Cardiac septum (tissue), 1 donor: ENCODE measurements at places on chromosomes 2 and 18.
A peak's percentile ranks its signal among the peaks of the same experiment; 100 is the strongest.

- peak; percentile 63 for DNase-seq
These were observed 21.1 kb upstream of the NFATC1 start for GRCh38 chr18:79374408-79375171.

DNA sequence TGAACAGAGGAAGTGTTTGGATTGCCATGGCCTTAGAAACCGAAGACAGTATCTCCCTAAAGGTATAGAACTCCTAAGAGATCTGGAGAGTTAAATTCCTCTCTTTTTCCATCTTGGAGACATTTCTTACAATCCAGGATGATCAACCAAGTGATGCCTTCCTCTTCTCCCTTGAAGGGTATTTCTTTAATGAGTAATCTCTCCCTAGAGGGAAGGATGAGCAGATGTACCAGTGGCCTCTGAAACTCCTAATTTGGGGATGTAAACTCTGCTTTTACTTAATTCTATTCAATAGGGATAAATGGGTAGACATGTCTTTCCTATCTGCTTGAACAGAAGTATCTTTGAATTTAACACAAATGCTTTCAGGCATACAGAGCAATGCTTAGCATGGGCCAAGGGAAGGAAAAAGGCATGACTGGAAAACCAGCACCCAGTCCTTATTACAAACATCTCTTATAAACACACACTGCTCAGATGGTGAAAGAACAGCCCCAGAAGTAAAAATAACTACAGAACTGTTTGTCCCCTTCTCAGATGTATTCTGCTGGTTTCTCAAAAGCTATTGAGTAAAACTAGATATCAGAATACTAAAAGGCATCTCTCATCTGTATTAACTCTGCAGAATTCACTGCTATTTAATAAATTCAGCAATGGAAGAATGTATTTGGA lies 4.7 kb upstream of the THNSL2 start:
- DNase-seq, result no peak

DNA sequence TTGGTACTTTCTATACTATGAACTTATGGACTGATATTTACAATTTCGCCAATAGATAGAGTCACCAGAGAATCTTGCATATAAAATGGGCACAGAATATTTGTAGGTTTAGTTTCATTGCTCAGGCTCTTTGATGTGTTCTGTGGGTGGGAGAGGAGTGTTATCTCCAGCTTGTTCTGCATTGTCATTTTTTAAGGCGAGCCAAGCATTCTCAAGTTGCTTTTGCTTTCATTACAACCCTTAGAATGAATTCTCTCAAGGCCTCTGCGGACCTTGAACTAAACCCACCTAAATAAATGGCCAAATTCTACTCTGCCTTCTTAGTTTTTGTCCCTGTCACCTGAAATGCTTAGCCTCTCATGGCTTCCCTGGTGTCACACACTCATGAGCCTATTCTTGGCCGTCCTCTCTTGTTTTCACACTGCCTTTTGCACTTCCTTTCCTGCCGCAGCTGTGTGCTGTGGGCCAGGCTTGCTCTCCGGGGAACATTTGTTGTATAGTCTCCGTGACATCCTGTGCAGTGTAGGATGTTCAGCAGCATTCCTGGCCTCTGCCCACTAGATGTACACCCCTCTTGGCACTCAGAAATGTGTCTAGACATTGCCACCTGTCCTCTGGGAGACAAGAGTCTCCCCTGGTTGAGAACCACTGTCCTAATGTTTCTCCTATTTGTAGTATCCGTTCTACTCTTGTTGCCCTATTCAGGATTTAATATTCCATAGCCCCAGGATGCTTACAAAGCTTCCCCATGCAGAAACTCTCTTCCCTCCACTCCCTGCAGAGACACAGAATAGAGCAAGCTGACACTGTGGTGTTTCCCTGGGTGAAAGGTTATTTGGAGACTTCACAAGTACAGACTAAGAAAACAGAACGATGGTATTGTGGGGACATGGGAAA lies 255.6 kb downstream of the PTPRM start:
- DNase-seq, result no peak

- DNase-seq, result peak; percentile 96
These were observed at the start of the genes CARF and WDR12 for GRCh38 chr2:202911512-202912341. Gene CARF, plus strand, starts transcription at chr2:202912275. Its CDS starts 29,628 bp downstream, at chr2:202941903. Gene WDR12, minus strand, starts transcription at chr2:202911673. Its CDS starts 197 bp downstream, at chr2:202911476.

DNA sequence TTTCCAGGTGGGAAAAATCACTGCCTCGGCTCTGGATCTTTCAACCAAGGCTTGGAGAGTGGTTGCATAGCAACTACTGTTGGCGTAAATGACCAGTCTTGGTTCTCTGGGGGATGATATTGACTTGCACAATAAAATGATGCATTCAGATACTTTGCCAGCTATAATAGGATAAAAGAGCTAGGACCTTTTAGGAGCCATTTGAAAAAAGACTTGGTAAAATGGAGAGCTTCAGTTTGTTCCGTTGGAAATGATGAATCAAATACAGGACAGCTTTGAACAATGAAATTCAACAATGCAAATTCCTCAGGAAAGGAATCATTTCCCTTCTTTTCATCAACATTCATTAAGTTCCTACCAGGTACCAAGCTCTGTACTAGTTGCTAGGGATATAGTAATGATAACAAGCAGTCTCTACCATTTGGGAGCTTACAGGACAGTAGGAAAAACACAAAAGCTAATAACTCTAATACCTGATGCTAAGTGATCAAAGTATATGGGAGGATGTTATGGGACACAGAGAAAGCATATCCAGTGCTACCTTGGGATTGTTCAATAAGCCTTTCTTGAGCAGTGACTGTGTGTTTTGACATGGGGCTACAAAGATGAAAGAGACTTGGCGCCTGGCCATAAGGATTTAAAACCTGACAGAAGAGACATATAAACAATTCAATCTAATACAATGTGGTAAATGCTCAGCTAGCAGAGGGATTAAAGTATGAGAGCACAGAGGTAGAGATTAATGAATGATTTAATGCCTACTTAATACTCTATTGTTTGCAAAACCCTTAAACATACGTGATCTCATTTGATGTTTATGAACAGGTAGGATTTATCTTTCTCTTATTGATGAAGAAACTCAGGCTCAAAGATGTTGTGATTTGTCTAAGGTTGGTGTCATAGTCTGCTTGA lies 110.7 kb downstream of the QPCT start:
- DNase-seq, result no peak

GRCh38 chr2:146214394-146214929 lies 1630.4 kb upstream of the ACVR2A start:
- no peak for DNase-seq

GRCh38 chr2:28325567-28326468 lies 66.8 kb upstream of the FOSL2 start:
- no peak for DNase-seq

DNA sequence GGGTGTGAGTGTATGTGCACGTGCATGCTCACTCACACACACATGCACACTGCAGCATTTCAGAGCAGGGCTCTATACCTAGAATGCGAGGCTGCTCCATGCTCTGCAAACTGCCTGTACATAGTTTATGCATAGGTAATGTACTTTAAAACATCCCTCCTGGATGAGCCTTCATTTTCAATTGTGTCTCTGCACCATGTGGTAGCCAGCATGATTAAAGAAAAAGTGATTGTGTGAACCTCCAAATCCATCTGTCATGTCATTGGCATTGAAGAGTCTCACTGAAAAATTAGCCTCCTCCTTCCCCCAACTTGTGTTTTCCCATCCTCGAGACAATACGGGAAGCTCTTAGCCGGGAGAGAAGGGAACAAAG lies 120.9 kb upstream of the SPATS2L start:
- no peak for DNase-seq

DNA sequence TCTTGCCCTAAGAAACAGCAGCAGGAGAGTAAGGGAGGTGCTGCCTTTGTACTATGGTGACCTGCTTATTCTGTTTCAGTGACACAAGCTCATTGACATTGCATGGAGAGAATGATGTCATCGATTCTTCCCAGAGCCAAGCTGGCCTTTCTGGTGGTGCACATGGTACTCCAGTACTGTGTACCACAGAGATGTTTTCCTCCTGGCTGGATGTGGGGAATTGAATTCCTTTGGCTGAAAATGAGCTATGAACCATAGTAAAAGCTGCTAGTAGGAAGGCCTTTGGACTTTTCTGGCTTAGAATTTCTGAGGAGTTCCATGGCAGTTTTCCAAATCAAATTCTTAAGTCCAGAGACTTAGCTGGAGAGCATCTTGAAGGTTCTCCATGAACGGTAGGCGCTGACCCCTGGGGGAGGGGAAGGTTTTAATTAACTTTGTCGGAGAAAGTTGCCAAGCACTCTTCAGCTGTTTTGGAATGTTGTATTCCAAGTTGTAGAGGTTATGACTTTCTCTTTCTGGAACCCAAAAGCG lies 17.1 kb upstream of the B3GNT2 start:
- DNase-seq, result no peak

GRCh38 chr2:172833898-172834297 lies 98.3 kb downstream of the RAPGEF4 start:
- DNase-seq, result no peak

GRCh38 chr2:221818616-221819320 lies 246.7 kb upstream of the EPHA4 start:
- no peak for DNase-seq

DNA sequence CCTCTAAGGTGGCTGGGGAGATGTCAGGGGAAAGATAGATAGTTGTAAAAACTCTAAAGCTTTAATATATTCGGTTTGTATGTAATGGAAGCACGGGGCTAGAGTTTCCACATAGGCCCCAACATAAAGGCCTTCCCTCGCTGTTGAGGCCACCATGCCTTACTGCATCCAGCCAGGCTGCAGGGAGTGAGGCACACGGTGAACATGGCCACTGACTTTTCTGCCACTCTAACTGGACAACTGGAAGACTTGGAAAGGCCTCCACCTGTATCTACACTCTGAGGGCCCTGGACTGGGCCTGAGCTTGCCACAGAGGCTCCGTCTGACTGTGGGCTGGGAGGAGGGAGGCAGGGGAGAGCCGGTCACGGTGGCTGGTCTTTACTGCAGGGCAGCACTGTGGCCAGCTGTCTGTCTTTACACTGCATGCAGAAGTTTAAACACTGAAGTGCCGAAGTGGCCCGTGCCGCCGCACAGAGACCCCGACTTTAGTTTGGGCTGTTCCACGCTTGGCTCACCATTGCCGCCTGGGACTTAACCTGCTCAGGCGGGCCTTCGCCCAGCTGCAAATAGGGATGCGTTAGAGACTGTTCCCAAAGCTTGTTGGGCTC lies 66.7 kb downstream of the EMILIN2 start:
- DNase-seq, result no peak

GRCh38 chr2:108933691-108934117 lies 55.3 kb downstream of the EDAR start:
- DNase-seq, result no peak

DNA sequence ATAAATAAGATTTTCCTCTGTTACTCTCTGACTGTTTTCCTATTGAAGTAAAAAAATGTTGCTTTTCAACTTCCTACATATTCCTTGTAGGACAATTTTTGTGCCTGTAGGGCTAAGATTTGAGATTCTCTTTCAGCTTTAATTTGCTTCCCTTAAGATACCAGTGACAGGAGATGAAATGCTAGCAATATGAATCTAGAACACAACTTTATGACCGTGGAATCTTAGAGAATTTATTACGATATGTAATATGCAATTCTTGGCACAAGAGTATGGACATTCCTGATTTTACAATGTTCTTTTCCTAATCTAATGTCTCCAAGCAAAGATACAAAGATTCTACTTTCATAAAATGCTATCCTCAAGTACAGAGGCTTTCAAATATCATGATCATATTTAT lies 180.9 kb downstream of the KCNE4 start:
- no peak for DNase-seq

- no peak for DNase-seq
These were observed 36.2 kb downstream of the EIF2AK3 start for GRCh38 chr2:88590998-88591613.

GRCh38 chr2:232982926-232983668 lies 30.0 kb downstream of the NGEF start:
- DNase-seq, result no peak

- DNase-seq, result peak; percentile 24
These were observed 54.7 kb upstream of the FZD7 start for GRCh38 chr2:201978986-201979385.

- no peak for DNase-seq
These were observed 663.3 kb upstream of the ZNF804A start for GRCh38 chr2:183935005-183935404.

GRCh38 chr18:69491576-69491975 lies 90.9 kb downstream of the DOK6 start:
- no peak for DNase-seq

- DNase-seq, result no peak
These were observed 131.0 kb downstream of the SETBP1 start for GRCh38 chr18:44811572-44812125.

DNA sequence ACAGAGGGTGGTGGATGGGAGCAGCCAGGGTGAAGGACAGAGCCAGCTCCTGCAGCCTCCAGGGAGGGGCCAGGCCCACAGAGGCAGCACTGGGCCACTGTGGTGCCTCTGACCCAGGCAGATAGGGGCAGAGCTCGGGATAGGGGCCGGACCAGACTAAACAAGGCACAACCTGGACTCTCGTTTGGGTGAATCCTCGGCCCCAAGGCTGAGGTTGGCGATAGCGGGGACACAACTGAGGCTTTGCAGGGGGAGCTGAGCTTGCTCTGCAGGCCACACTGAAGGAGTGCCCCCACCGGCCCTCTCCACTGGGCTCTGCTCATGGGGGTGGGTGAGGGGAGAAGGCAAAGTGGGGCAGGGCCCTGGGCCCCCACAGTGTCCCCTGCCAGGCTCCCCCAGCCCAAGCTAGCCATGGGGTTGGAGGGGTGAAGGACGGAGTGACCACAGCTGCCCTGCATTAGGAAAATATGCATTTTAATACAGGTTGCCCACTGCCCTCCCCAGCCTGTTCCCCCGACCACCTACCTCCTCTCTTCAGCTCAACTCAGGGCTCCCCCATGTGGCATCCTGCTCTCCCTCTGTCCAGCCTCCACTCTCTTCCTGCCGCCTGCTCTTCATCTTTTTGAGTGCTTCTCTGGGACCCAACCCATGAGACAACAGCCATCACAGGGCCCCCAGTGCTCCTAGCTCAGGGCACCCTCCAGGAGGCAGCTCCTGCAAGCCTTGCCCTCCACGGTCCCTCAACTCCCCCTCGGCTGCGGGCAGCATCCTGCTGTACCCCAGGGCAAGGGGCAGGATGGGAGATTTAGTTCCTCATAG lies 152.8 kb downstream of the INHBB start:
- no peak for DNase-seq

- no peak for DNase-seq
These were observed 143.6 kb upstream of the TCF4 start for GRCh38 chr18:55731594-55732042.

GRCh38 chr18:44912740-44913478 lies 232.2 kb downstream of the SETBP1 start:
- no peak for DNase-seq

GRCh38 chr2:8573234-8573941 lies 108.5 kb upstream of the ID2 start:
- no peak for DNase-seq

- DNase-seq, result no peak
These were observed 199.7 kb downstream of the KCNS3 start for GRCh38 chr2:18078216-18078615.
